ENCODE measurements at places on chromosomes 6 and 20.

DNA sequence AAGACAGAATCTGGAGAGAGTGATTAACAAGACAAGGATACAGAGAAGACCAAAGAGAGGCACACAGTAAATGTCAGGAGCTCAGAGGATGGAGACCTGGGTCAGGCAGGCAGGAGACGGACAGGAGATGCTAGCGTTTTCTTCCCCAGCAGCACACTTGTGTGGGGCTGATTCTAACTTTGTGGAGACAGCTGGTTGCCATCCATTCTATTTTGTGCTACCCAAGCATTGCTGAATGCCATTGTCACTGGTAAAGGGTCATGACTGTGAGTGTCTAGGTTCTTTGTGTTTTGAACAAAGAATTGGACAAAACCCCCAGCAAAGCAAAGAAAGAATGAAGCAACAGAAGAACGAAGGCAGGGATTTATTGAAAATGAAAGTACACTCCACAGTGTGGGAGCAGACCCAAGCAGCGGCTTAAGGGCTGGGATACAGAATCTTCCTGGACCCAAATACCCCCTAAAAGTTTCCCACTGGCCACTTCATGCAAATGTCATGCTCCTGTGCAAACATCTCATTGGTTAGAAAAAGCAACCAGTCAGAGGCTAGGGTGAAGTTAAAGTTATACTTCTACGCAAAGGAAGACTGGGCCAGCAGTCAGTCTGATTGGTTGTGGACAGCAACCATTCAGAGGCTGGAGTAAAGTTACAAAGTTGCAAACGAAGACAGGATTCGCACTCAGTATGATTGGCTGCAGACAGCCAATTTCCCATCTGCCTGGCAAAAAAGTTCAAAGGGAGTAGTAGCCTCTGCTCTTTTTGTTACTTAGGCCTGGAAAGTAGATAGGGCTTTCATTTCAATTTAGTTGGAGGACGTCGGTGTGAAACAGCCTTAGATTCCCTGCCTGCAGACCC is 17.5 kb downstream of the PTK7 start:
- no peak for DNase-seq

DNA sequence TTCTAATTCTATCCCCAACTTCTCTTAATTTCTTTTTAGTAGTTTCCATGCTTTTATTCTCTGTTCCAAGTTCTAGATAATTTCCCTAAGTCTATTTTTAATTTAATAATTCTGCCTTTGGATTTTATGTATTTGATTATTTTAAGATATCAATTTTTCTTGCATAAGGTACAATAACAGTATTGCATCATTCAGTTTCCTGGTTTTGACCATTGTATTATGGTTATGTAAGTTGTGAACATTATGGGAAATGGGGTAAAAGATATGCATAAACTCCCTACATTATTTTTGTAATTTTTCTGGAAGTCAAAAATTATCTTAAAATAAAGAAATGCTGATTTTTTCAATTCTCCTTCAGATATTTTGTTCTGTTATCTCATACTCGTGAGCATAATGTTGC is 21.1 kb upstream of the CENPW start:
- DNase-seq, result no peak

- no peak for DNase-seq
Observed at GRCh38 chr6:139291813-139292619, at the start of gene TXLNB. TSS of gene TXLNB (minus strand) at chr6:139291998. CDS start at chr6:139288899, 3,099 bp downstream.

DNA sequence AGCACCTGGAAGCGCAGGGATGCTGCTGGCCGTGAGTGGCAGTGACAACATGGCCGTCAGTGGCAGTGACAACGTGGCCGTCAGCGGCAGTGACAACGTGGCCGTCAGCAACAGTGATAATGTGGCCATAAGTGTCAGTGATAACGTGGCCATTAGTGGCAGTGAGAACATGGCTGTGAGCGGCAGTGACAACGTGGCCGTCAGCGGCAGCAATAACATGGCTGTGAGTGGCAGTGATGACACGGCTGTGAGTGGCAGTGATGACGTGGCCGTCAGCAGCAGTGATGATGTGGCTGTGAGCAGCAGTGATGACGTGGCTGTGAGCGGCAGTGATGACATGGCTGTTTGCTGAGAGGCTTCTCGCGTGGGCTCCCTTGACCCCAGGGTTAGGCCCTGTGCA is 169.8 kb downstream of the ERMARD start:
- DNase-seq, result no peak
